Stimulated activated CD4-positive, alpha-beta T cell treated with anti-CD3 and anti-CD28 coated beads, Interleukin-4, amount 100 ng/mL, for 48 hours (primary cell): ENCODE measurements at places on chromosomes 3 and 15.

- DNase-seq, result no peak
Measured at GRCh38 chr3:61224823-61225222, 26.4 kb downstream of the FHIT start.

DNA sequence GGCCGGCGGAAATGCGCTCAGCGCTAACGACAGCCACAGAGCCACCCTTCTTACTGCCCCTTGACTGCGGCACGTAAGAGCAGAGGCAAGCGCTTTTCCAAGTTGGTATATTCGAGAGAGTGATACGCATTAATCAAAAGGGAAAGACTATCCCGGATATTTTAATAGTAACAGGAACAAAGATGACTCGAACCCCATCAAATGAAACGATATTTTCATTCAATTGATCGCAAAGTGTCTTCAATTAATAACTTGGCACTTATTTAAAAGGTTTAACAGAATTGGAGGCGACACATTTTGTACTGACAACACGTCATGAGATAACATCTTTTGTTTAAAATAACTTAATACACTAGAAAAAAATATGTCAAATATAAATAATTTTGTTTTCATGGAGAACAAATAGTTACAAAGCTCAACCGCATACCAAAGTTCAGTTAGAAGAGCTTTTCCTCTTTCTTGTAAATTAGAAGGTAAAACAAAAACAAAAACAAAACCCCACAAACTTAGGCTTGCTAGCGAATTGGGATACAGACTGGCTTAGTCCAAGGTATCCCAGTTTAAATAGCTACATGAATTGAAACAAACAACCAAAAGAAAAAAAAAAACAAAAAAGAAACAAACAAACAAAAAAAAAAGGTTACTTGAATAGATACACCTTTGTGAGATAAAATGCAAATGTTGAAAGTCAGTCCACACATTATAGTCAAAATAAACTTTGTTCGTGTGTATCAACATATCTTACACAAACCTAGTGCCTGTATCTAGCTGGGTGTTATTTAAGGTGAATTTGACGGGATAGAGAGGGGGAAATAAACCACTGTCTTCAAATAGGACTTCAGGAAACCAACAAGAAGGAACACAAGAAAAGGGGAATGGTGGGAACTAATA, 10.2 kb downstream of the SHOX2 start:
- no peak for DNase-seq

DNA sequence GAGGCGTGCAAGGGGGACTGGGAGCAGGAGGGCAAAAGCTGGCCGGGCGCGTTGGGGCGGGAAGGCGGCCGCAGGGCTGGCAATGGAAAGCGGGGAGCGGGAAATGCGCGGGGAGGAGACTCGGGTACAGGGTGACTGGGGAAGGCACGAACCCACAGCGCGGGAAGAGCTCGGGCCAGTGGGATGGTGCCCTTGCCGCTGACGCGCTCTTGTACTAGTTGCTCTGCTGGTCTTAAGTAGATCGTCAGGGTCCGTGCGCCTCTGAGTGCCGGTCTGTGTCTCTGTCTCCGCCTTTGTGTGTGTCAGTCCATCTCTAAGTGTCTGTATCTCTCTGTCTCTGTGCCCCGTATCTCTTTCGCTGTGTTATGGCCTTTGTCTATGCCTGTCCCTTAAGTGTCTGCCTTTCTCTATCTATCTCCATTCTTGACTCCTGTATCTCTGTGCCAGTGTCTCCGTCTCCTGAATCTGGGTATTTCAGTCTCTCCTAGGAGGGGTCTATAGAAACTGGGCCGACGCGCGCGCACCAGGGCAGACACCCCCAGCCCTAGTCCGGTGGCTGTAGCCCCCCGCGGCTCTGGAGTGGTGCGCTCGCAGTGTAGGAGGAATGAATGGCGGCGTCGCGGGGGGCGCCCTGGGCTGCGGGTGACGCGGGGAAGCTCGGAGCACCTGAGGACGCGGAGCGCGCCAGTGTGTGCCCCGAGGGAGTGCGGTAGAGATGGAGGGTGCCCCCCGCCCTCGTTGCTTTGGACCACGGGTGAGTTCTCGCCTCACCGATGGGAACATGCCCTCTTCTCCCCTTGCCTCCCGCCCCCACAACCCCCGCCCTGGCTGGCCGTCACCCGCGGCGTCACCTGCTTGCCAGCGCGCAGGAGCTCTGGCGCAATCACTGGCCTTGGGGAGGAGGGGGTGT, 756 bp upstream of the CAMK2N2 start:
- DNase-seq, result no peak

GRCh38 chr3:2458816-2459215, 360.1 kb downstream of the CNTN4 start:
- no peak for DNase-seq

GRCh38 chr3:4222574-4223175, 80.5 kb upstream of the SETMAR start:
- no peak for DNase-seq
